H1 (cell line): ENCODE measurements at places on chromosomes 4 and X. TPM values are rescaled to one million over a fixed set of nuclear protein-coding genes. Genes with fewer than 3 reads are reported as not detected.

DNA sequence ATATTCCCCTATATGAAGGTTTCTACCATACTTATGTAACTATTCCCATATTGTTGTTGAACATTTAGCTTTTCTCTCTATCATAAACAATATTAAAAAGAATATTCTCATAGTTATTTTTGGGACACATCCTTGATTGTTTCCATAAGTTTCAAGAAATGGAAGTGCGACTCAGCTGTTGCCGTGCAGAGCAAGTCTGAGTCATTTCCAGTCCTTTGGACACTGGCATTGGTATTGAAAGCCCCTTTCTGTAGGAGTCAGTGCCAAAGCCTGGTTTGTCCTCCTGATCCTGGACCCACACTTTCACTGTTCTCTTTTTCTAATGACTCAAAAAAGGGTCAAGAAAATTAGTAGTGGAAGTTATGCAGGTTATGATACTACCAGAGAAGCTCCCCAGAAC lies 108.3 kb upstream of the DIAPH2 start:
- H3K27ac ChIP-seq: no peak overlapping the region
- no peak overlapping the region for H3K4me3 ChIP-seq
- H3K36me3 ChIP-seq: no peaks in the 10 kb centered on the region
- DNase-seq: no peak
- H3K4me1 ChIP-seq: no peaks in the 10 kb centered on the region

- no peaks in the 10 kb centered on the region for H3K36me3 ChIP-seq
- DNase-seq: no peak
- no peak overlapping the region for H3K4me3 ChIP-seq
- H3K4me1 ChIP-seq: no peaks in the 10 kb centered on the region
- H3K27ac ChIP-seq: no peak overlapping the region
- no peaks in the 10 kb centered on the region for H3K27me3 ChIP-seq
Measured at GRCh38 chr4:69039071-69039470, 57.2 kb upstream of the UGT2B7 start.

DNA sequence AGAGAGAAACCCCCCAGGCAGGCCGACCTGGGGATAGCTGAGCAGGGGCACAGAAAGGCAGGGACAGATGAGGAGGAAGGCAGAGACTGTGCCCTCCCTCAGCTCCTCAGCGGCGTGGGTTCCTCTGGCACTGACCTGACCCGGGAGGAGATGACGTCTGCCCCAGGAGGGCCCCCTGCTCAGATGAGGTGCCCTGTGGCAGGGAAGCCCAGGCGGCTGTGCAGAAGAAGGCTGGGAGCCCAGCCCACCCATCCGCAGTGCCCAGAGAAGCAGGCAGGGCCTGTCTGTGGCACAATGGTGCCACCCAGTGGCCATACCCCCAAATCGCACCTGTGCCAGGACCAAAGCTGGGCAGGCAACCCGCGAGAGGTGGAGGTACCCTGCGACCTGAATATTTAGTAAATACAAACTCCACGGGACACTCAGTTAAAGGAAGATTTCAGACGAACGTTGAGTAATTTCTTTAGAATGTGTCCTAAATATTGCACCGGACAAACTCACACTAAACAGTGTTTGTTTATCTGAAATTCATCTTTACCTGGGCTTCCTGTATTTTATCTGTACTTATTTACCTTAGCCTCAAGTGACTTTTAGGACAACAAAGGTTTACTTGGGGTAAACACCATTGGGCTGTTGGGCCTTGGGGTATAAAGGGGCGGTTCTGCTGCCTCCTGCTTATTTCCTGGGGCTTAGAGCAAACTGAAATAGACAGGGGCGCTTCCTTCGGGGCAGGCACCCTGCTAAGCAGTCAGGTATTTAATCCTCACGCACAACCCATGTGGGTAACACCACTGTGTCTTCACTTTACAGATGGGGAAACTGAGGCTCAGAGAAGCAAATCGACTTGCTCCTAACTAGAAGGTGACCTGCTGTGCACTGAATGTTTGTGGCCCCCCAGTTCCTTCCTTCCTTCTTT lies 46.5 kb upstream of the HMX1 start:
- no peak overlapping the region for H3K4me3 ChIP-seq
- H3K4me1 ChIP-seq: no peaks in the 10 kb centered on the region
- no peaks in the 10 kb centered on the region for H3K36me3 ChIP-seq
- H3K27ac ChIP-seq: no peak overlapping the region
- no peaks in the 10 kb centered on the region for H3K27me3 ChIP-seq

PLAC8 gene
- total RNA-seq: 0.80 and 1.1 TPM in 2 replicates

- no peaks in the 10 kb centered on the region for H3K36me3 ChIP-seq
- no peak for DNase-seq
- H3K27me3 ChIP-seq: no peaks in the 10 kb centered on the region
- H3K4me1 ChIP-seq: peaks cover 4% of the 10 kb centered on the region
- H3K27ac ChIP-seq: no peak overlapping the region
- no peak overlapping the region for H3K4me3 ChIP-seq
Measured at GRCh38 chr4:55571806-55572205, 20.2 kb downstream of the PDCL2 start.

DNA sequence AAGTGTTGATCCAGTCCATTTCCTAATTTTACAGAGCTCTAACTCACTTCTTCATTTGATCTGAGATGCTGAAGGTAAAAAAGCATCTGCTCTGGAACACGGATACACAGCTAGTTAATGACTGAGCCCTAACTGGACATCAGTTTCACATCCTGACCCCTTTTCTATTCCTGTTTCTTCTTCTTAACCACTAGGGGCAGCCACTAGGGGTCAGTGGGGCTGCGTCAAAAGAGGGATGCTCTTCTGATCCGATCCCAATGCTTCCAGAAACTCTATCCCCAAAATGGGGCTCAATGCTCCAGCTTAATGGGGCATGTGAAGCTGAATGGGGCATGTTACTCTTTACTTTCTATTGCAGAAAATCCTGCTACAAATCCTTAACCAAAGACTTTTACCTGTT lies 33.4 kb upstream of the PHKA2 start:
- DNase-seq: no peak
- no peaks in the 10 kb centered on the region; the same call in 1 of the 2 replicates for H3K36me3 ChIP-seq
- H3K4me3 ChIP-seq: no peak overlapping the region

DNA sequence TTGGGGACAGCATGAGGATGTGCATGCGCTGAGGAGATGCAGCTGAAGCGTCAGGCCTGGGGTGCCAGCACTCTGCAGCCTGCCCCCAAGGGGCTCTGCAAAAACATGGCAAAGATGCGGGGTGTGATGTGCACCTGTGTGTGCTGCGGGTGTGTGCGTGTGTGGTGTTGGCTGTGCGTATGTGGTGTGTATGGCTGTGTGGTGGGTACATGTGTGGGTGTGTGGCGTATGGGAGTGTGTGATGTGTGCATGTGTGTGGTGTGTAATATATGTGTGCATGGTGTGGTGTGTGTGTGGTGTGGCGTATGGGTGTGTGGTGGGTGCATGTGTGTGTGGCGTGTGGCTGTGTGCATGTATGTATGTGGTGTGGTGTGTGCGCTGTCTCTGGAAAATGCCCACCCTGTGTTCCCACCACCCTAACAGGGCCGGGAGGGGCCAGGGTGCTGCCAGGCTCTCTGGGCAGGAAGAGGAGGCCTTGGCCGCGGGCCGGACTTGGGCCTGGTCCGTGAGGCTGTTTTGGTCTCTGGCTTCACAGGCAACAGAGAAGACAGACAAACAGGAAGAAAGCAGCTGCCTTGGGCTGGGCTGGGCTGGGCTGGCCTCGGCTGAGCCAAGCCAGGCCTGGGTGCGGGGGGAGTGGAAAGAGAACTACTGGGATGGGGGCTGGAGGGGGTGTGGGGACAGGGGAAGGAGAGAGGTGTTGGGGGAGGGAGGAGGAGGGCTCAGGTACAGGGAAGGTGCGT lies 1.1 kb upstream of the AVPR2 start:
- H3K4me3 ChIP-seq: no peak overlapping the region
- H3K36me3 ChIP-seq: no peaks in the 10 kb centered on the region
- no peaks in the 10 kb centered on the region for H3K27me3 ChIP-seq
- H3K4me1 ChIP-seq: no peaks in the 10 kb centered on the region

AIFM1 gene
- total RNA-seq: 52.8 and 55.4 TPM in 2 replicates

- H3K4me3 ChIP-seq: no peak overlapping the region
- H3K36me3 ChIP-seq: no peaks in the 10 kb centered on the region
- H3K27me3 ChIP-seq: no peaks in the 10 kb centered on the region
- no peak overlapping the region; the same call in 1 of the 2 replicates for H3K27ac ChIP-seq
- no peaks in the 10 kb centered on the region for H3K4me1 ChIP-seq
- no peak for DNase-seq
Measured at GRCh38 chr4:8524595-8525382, 55.4 kb upstream of the GPR78 start.

GRCh38 chrX:24235084-24235710 lies 78.7 kb downstream of the SUPT20HL2 start:
- no peak overlapping the region for H3K4me3 ChIP-seq
- no peaks in the 10 kb centered on the region for H3K36me3 ChIP-seq
- H3K4me1 ChIP-seq: no peaks in the 10 kb centered on the region
- H3K27ac ChIP-seq: no peak overlapping the region
- DNase-seq: no peak
